CD4-positive, alpha-beta T cell treated with Interferon gamma for 1 hour (primary cell): ENCODE measurements at places on chromosomes 6 and 20.
A peak's percentile ranks its signal among the peaks of the same experiment; 100 is the strongest.

DNA sequence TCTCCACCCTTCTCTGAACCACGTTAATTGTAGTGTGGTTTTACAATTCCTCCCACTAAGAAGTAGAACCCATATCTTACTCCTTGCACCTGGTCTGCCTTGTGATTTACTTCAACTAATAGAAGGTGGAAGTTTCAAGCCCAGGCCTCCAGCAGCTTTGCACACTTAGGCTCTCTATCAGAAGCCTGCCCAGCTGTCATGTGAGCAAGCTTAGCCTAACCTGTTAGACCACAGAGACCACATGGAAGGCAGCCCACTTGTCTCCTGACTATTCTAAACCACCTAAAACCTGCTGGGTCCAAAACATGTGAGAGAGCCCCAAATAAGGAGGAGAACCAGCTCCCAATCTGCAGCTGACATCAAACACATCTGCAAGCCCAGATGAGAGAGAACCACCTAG, 127.6 kb upstream of the BTBD3 start:
- no peak for DNase-seq

- DNase-seq, result no peak
These were observed 5.3 kb downstream of the KCNK5 start for GRCh38 chr6:39224011-39224410.

GRCh38 chr6:78896227-78896626, 28.9 kb downstream of the IRAK1BP1 start:
- DNase-seq, result no peak

GRCh38 chr6:37516076-37516919, 16.6 kb upstream of the CCDC167 start:
- peak; percentile 93 for DNase-seq

- DNase-seq, result peak; percentile 25
These were observed 493 bp downstream of the CRYBG1 start for GRCh38 chr6:106360989-106361430.

GRCh38 chr20:55174635-55175034, 699.2 kb downstream of the DOK5 start:
- no peak for DNase-seq
